Heart right ventricle (tissue), 16 donors: ENCODE measurements at places on chromosomes 2 and 18. TPM values are rescaled to one million over a fixed set of nuclear protein-coding genes. Genes with fewer than 3 reads are reported as not detected.

FTCDNL1 gene
- 4.7 TPM for total RNA-seq

PLCL1 gene
- 109 TPM for total RNA-seq

SAG gene
- not detected for total RNA-seq

CENPA gene
- total RNA-seq = 8.8 TPM

ACVR1C gene
- total RNA-seq = 0.30 TPM

ELOA2 gene
- total RNA-seq = not detected

RAX gene
- total RNA-seq = not detected

RNU2-63P gene
- not detected for total RNA-seq

ASIC4 gene
- 0.43 TPM for total RNA-seq

IL1RN gene
- total RNA-seq = 0.91 TPM

C2orf72 gene
- 0.09 TPM for total RNA-seq

NCKAP5 gene
- 4.7 TPM for total RNA-seq

DNA sequence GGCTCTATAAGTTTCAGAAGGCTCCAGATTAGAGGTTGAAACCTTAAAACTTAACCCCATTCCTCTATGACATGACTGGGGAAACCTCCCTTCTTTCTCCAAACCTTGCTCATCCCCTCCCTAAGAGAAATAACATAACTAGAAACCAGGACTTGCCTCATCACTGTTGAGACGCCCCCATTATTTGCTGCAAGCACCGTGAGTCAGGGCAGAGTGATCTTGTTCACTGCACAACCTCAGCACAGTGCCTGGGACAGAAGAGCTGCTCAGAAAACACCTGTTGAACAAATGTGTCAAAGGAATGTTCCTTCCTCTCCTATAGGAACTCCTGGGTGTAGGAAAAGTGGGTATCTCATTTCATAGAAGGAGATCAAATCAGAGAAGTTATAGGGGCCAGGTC lies 132.7 kb upstream of the CTAGE1 start:
- H3K36me3 ChIP-seq = no peaks in the 10 kb centered on the region
- DNase-seq = no peak
- no peak overlapping the region for H3K4me3 ChIP-seq
- H3K27me3 ChIP-seq = no peaks in the 10 kb centered on the region
- no peak overlapping the region for H3K27ac ChIP-seq

DNA sequence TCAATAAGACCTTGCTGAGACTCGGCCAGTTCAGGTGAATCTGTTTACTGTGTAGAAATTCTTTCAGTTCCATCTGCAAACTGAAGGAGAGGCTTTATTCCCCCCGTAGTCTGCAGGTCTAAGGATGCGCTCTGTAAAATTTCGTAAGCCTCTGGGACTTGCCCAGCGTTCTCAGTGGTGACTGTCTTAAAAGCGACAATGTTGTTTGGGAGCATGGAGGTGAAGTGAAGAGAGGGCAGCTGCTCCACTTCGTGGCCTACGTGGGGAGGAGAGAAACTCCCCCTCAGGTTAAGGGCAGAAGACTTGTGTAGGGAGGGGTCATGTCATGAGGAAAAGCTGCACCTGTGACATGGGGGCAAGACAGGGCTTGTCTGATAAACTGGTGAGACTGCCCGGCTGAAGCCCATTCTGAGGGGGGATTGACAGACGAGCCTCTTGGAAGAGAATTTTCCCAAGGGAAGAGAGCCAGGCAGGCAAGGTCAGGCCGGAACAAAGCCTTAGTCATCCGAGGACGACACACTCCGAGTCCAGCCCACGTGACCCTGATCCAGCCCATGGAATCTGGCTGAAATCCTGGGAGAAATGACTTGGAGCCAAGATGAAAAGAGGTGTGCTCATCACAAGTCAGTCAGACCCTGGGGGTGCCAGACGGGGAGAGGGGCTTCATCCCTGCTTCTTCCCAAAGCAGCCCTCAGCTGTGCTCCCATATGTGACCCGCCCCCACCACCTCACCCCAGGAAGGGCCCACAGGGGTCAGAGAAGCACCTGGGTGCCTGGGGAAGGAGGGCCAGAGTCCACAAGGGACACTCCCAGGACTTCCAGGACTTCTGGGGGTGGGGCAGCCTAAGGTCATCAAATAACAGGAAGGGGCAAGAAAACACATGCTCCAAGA lies 88.5 kb upstream of the SH3BP4 start:
- no peak overlapping the region for H3K27ac ChIP-seq
- DNase-seq = peak; percentile 35
- no peaks in the 10 kb centered on the region for H3K27me3 ChIP-seq
- no peak overlapping the region for H3K4me3 ChIP-seq

DNA sequence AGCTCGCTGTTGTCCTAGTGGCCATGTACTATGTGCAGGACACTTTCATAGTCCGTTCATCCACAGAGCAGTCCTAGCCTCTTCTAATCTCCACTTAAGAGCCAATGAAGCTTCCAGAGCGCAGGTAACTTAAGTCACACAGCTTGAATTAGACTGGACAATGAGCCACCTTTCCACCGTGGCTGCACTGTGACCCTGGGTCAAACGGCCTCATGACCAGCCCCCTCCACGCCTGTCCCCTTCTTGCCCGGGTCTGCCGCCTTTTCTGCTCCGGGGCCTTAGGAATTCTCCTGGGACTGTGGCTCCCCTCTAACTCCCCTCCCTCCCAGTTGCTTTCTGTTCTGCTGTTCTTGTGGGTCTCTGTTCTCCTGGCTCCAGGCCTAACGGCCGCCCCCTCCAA lies 8.4 kb upstream of the PRKCE start:
- DNase-seq = no peak
- peaks cover 17% of the 10 kb centered on the region for H3K27me3 ChIP-seq
- H3K27ac ChIP-seq = no peak overlapping the region
- peaks cover 14% of the 10 kb centered on the region for H3K4me1 ChIP-seq
- no peaks in the 10 kb centered on the region for H3K36me3 ChIP-seq

- no peaks in the 10 kb centered on the region for H3K4me1 ChIP-seq
- DNase-seq = no peak
- H3K36me3 ChIP-seq = no peaks in the 10 kb centered on the region
- H3K27me3 ChIP-seq = no peaks in the 10 kb centered on the region
- no peak overlapping the region for H3K27ac ChIP-seq
These were observed 25.7 kb downstream of the SULT1C4 start for GRCh38 chr2:108403494-108403893.

DNA sequence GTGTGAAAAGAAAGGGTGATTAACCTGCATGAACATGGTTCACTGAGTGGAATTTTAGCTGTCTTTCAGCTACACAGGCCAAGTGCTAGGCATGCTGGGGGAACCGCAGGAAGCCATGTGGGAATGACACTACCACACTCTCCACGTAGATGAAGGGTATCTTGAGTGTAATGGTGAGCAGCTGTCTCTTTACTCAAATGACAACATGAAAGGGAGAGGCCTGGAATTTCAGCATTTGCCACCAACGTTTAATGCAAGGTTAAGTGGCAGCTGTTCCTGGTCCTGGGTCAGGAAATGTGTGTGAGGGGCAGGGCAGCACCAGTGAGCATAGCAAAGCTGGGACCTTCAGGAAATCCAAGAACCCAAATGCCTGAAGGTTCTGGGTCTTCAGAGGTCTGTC lies 588.4 kb downstream of the SLC4A3 start:
- no peak overlapping the region for H3K4me3 ChIP-seq
- H3K36me3 ChIP-seq = no peaks in the 10 kb centered on the region
- no peak overlapping the region for H3K27ac ChIP-seq
- no peaks in the 10 kb centered on the region for H3K27me3 ChIP-seq

- H3K27me3 ChIP-seq = no peaks in the 10 kb centered on the region
- no peak overlapping the region for H3K4me3 ChIP-seq
- no peaks in the 10 kb centered on the region for H3K36me3 ChIP-seq
- no peaks in the 10 kb centered on the region for H3K4me1 ChIP-seq
- no peak for DNase-seq
These were observed 22.2 kb upstream of the SLC16A14 start for GRCh38 chr2:230090967-230091366.

GRCh38 chr2:43239981-43240765 lies 13.8 kb upstream of the ZFP36L2 start:
- H3K4me1 ChIP-seq = peaks cover 11% of the 10 kb centered on the region
- H3K27me3 ChIP-seq = no peaks in the 10 kb centered on the region
- no peaks in the 10 kb centered on the region for H3K36me3 ChIP-seq

DNA sequence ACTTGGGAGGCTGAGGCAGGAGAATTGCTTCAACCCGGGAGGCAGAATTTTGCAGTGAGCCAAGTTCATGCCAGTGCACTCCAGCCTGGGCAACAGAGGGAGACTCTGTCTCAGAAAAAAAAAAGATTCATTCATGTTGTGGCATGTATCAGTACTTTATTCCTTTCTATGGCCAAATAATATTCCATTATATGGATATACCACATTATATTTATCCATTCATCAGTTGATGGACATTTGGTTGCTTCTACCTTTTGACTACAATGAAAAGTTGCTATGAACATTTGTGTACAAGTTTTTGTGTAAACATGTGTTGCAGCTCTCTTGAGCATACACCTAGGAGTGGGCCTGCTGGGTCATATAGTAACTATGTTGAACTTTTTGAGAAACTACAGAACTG lies 9.2 kb upstream of the MAT2A start:
- H3K36me3 ChIP-seq = no peaks in the 10 kb centered on the region
- H3K4me1 ChIP-seq = peaks cover 7% of the 10 kb centered on the region
- DNase-seq = no peak
- no peak overlapping the region for H3K4me3 ChIP-seq

GRCh38 chr2:3545788-3546478 lies 12.2 kb downstream of the RNASEH1 start:
- no peak overlapping the region for H3K4me3 ChIP-seq
- no peak overlapping the region for H3K27ac ChIP-seq
- H3K36me3 ChIP-seq = peaks cover 12% of the 10 kb centered on the region
- DNase-seq = no peak

- H3K4me3 ChIP-seq = no peak overlapping the region
- no peaks in the 10 kb centered on the region for H3K27me3 ChIP-seq
- H3K36me3 ChIP-seq = no peaks in the 10 kb centered on the region
- H3K4me1 ChIP-seq = peaks cover 46% of the 10 kb centered on the region
These were observed 123.5 kb upstream of the LGALSL start for GRCh38 chr2:64330281-64331113.

GRCh38 chr2:127625572-127625951 lies 20.4 kb upstream of the GPR17 start:
- DNase-seq = no peak
- no peaks in the 10 kb centered on the region for H3K36me3 ChIP-seq
- H3K4me3 ChIP-seq = no peak overlapping the region
- H3K27ac ChIP-seq = no peak overlapping the region

GRCh38 chr18:3605954-3606443 lies 156.0 kb downstream of the TGIF1 start:
- H3K4me1 ChIP-seq = peaks cover 45% of the 10 kb centered on the region
- H3K27ac ChIP-seq = peak overlapping the region; percentile 90
- no peaks in the 10 kb centered on the region for H3K27me3 ChIP-seq
- no peak for DNase-seq

GRCh38 chr18:61064911-61065310 lies 268.3 kb upstream of the CDH20 start:
- H3K36me3 ChIP-seq = no peaks in the 10 kb centered on the region
- H3K27ac ChIP-seq = no peak overlapping the region
- H3K4me3 ChIP-seq = no peak overlapping the region
- DNase-seq = no peak
- no peaks in the 10 kb centered on the region for H3K27me3 ChIP-seq

- H3K36me3 ChIP-seq = no peaks in the 10 kb centered on the region
- no peak overlapping the region for H3K27ac ChIP-seq
- H3K4me3 ChIP-seq = no peak overlapping the region
These were observed 276.7 kb upstream of the STON1 start for GRCh38 chr2:48253301-48253700.

- H3K27me3 ChIP-seq = no peaks in the 10 kb centered on the region
- no peak overlapping the region for H3K4me3 ChIP-seq
- no peaks in the 10 kb centered on the region for H3K4me1 ChIP-seq
- H3K27ac ChIP-seq = no peak overlapping the region
- H3K36me3 ChIP-seq = no peaks in the 10 kb centered on the region
- no peak for DNase-seq
These were observed 519.6 kb upstream of the RAB6C start for GRCh38 chr2:129459881-129460280.

GRCh38 chr18:75205514-75206132 lies 3.3 kb downstream of the PTGR3 start:
- DNase-seq = no peak
- H3K27me3 ChIP-seq = no peaks in the 10 kb centered on the region
- H3K4me1 ChIP-seq = peaks cover 12% of the 10 kb centered on the region
- peak overlapping the region; percentile 79 for H3K27ac ChIP-seq
- H3K36me3 ChIP-seq = peaks cover 4% of the 10 kb centered on the region
- peak overlapping the region; percentile 56 for H3K4me3 ChIP-seq

GRCh38 chr18:10908760-10909159 lies 240.6 kb downstream of the PIEZO2 start:
- no peaks in the 10 kb centered on the region for H3K27me3 ChIP-seq
- no peak for DNase-seq
- no peaks in the 10 kb centered on the region for H3K36me3 ChIP-seq
- H3K27ac ChIP-seq = no peak overlapping the region
- H3K4me1 ChIP-seq = no peaks in the 10 kb centered on the region
- H3K4me3 ChIP-seq = no peak overlapping the region

- no peaks in the 10 kb centered on the region for H3K4me1 ChIP-seq
- H3K4me3 ChIP-seq = no peak overlapping the region
- no peak overlapping the region for H3K27ac ChIP-seq
- no peak for DNase-seq
- peaks cover 7% of the 10 kb centered on the region for H3K27me3 ChIP-seq
These were observed 135.0 kb upstream of the ALKAL2 start for GRCh38 chr2:422676-423435.

- H3K27ac ChIP-seq = no peak overlapping the region
- no peaks in the 10 kb centered on the region for H3K36me3 ChIP-seq
- no peaks in the 10 kb centered on the region for H3K4me1 ChIP-seq
- no peaks in the 10 kb centered on the region for H3K27me3 ChIP-seq
These were observed 353.1 kb upstream of the FANCL start for GRCh38 chr2:58594175-58594574.

DNA sequence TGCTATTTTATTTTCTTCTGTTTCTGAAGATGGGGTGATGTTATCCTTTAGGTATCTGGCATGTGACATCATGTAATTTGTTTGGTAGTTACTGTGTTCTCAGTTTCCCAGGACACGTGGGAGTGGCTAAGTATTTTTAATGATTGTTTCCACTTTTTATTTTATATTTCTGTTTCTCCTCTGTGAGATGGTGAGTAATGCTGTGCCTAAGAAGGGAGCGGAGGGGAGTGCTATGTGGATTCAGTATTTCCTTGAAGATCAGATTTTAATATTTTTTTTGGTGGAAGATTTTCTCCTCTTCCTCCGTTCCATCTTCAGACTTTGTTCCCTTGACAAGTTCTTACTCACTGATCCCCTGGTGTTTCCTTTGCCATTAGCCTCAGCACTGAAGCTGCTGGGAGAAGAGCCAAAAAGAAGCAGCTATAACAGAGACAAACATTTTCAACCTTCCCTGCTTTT lies 180.0 kb upstream of the MMADHC start:
- H3K27ac ChIP-seq = no peak overlapping the region
- no peaks in the 10 kb centered on the region for H3K27me3 ChIP-seq
- H3K36me3 ChIP-seq = no peaks in the 10 kb centered on the region
- no peak overlapping the region for H3K4me3 ChIP-seq

- peaks cover 20% of the 10 kb centered on the region for H3K4me1 ChIP-seq
- no peaks in the 10 kb centered on the region for H3K36me3 ChIP-seq
- no peak for DNase-seq
- no peaks in the 10 kb centered on the region for H3K27me3 ChIP-seq
- H3K27ac ChIP-seq = peak overlapping the region; percentile 47
These were observed 138.8 kb upstream of the GPC1 start for GRCh38 chr2:240296476-240297255.
